Hematopoietic multipotent progenitor cell treated with erythropoietin and hydrocortisone succinate and interleukin-3 and kit ligand, for 6 days (in vitro differentiated cells): ENCODE measurements at places on chromosomes 1 and 21.
A peak's percentile ranks its signal among the peaks of the same experiment; 100 is the strongest.

DNA sequence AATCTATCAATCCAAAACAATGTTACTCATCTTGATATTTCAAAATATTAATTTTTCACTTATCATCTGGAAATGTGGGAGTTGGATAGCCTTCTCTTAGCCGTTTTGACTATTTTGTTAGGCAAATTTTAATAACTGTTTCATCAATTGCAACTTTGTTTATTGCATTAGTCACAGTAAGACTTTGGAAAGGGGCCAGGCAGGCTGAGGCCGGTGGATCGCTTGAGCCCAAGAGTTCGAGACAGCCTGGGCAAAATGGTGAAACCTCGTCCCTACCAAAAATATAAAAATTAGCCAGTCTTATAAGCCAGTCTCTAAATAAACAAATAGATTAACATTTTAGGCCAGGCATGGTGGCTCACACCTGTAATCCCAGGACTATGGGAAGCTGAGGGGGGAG is 113.0 kb upstream of the NR5A2 start:
- no peak for DNase-seq

DNA sequence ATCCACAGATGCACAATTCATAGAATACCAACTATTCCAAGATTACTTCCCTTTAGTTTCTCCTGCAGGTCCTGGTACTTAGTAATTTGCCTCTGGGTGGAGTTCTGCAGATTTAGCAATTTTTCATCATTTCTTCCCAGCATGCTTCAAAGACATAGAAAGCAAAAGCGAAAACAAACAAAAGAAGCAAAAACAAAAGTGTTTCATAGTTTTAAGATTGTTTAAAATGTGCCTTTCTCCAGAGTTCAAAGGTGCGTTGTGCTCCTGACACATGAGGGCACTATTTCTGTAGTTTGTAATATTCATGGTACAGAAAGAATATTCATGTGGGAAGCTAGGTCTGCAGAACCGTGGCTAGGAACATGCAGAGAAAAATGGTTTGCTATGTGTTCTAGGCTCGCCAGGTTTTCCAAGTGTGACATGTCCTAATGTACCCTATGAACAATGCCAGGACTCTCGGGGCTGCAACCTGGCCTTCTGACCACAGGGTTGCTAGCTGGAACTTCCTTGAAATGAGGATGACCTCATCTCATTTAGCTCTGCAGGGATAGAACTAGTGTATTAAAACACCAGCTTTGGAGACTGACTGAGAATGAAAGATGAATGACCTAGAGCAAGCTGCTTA is 30.0 kb upstream of the RCSD1 start:
- DNase-seq, result peak; percentile 78

GRCh38 chr1:118974661-118975060 is 13.5 kb downstream of the TBX15 start:
- no peak for DNase-seq

DNA sequence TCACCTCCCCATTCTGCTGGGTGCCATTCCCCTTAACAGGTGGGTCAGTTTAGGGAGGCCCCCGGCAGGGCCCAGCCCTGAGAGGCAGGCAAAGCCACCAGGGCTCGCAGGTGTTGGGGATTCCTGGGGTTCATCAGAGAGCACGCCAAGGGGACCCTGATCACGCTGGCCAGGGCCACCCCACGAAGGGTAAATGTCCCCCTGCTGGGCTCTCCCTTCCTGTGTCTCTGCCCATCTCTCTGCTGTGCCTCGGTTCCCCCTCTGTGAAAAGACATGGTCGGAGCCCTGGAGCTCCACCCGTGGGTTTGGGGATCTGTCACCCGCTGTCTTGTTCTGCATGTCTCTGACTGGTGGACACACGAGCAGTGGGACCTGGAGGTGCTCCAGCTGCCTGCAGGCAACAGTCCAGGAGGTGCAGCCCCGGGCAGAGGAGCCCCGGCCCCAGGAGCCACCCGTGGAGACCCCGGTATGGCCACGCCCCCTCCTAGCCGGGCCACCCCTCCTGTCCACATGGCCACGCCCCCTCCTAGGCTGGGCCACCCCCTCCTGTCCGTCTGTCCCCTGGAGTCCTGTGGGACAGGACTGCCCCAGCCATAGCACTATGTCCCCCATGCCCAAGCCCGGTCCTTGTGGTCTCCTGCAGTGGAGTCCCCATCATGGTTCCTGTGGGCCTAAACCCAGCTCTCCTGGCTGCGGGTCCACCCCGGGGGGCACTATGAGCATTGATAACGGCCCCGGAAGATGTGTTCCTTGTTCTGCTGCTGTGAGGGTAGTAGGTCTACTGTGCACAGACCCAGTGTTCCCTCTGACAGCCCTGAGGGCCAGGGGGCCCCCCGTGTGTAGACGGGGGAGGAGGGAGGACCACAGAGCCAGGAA is 6.5 kb downstream of the AIRE start:
- DNase-seq, result no peak

DNA sequence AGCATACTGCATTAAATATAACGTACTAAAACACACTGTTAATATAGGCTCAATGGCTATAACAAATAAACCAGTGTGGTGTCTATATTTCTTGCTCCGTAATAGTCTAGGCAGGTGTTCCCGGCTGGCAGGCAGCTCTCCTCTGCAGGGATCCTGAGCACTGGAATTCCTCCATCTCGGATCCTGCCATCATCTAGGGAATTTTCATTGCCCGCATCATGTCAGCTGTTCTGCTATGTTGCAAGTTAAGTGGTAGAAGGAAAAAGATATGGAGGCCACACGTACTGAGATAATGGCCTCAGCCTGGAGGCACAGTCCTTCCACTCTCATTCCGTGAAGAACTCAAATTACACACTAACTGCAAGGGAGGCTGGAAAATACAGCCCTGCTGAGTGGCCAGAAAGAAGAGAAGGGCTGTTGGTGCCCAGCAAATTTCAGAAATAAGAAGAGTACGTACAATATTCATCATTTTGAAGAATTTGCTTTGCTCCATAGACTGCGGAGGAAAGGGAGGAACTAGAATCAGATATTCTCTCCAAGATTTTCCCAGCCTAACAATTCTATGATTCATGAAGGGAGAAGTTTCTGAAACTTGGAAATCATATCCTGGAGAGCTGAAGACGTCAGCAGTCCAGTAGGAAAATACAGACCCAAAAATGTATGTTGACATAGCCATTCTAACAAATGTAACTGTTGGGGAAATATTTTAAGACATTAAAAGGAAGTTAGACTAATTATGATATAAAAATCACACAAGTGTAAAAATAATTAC is 263.3 kb downstream of the MRPL39 start:
- no peak for DNase-seq

- peak; percentile 91 for DNase-seq
Observed at GRCh38 chr1:156927215-156928042, 7.0 kb downstream of the LRRC71 start.

DNA sequence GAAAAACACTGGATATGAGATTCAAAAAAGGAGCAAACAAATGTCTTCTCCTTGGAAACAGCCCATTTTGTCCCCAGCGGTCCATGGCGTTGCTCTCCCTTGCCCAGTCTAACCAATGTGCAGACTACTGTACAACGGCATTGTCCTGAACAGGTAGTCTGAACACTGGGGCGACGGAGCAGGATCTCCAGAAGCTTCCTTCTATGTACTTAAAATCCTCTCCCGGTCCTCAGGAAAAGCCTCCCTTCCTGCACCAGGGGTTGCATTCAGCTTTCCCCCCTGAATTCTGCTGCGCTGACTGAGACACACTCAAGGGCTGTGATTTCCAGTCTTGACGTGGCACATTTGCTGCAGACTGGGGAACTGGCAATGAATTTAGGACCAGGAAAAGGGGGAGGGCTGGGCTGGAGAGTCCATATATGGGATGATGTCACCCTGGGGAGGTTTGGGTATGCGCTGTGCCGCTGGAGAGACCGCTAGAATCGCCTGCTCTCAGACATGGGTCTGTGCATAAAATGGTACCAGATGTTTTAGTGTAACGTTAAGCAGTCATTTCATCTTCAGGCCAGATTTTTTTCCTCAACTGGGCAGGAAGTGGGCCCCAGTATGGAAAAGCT is 275.9 kb upstream of the C1orf105 start:
- no peak for DNase-seq
